ENCODE measurements at places on chromosomes 2 and 18.

DNA sequence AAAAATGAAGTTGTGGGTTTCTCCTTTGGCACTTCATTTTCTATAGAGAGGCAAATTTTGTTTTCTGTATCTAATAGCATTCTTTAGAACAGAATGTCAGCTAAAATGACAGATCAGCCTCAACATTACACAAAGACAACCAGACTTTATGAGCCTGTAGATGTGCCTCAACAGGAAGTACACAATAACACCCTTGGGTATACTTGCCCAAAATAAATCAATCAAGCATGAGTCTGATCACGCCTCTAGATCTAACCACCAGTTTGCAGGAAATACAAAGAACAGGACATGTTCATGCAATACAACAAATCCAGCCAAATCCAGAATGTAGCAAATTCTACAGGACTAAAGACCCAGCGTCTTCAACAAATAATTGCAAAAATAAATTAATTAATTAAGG lies 11.2 kb upstream of the DAPL1 start:
- no peak for DNase-seq

DNA sequence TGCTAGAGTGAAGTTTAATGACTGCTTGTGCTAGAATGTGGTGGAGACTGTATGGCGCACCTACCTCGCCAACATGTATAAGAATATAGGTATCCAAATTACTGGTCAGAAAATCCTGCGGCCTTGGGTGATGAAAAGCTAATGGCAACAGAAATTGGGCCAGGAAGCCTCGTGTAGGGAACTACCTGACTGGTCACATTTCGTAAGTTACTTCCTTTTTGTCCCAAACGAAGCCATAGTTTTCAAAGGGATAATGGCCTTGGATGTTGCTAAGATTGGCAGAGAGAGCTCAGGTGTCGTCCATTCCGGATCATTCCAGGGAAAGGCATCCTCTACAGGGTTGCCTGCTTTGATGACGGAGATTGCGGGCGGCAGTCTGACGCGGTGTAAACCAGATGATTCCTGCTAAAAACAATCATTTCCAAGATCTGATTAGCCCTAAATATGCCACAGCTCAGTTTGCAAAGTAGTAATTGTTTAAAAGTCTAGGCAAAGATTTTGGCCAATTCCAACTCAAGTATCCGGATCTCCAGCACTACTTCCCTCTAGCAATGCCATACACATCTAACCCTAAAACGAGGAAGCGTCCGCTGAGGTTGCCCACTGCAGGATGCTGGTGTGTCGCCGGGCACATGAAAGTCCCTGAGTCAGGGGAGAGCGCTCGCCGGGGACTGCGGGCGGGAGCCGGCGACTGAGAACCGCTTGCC lies 708 bp upstream of the MALT1 start:
- DNase-seq, result no peak

- DNase-seq, result no peak
These were observed 252.8 kb downstream of the MTX2 start for GRCh38 chr2:176521878-176522670.

GRCh38 chr2:44686561-44686960 lies 254.9 kb upstream of the SIX3 start:
- DNase-seq, result no peak

DNA sequence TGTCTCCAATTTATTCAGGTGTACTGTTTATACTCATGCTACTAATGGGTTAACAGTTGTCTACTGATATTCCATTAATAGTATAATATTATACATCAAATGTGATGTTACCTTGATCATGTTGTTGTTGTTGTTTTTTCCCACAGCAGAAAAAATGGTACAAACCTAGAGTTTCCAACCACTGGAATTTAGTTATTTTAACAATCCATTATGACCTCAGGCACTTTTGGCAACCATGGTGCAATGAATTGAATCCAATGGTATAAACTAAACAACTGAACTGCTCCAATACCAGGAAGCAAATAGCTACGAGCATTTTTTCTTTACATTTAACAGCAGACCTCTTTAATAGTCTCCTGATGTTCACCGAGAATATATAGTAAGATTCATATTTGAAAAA lies 31.0 kb upstream of the C2orf66 start:
- no peak for DNase-seq

- DNase-seq, result no peak
These were observed 42.0 kb downstream of the RDH14 start for GRCh38 chr2:18518116-18519111.

- no peak for DNase-seq
These were observed 80.8 kb downstream of the RTN4 start for GRCh38 chr2:54969295-54969939.

GRCh38 chr2:63594660-63595059 lies 5.9 kb downstream of the MDH1 start:
- no peak for DNase-seq

DNA sequence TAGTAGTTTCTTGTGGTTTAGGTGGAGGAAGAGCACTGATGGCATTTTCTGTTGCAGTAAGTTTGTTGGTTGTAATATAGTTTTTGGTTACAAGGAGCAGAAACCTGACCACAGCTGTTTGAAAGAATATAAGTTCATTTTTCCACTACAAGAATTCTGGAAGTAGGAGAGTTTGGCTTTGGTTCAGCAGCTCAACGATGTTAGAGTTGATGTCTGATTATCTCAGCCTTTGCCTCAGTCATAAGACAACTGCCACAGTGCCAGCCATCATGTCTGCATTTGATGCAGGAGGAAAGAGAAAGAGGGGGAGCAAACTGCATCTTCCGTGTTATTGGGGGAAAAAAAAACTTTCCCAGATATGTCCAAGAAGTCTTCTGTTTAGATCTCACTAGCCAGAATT lies 119.1 kb downstream of the LYPD1 start:
- no peak for DNase-seq
